ENCODE measurements at places on chromosomes 5 and 9. TPM values are rescaled to one million over a fixed set of nuclear protein-coding genes. Genes with fewer than 3 reads are reported as not detected.

Gene PTPA
- 123 TPM for total RNA-seq

GRCh38 chr5:34734326-34734725, 78.2 kb downstream of the RAI14 start:
- ATAC-seq = no peak

- ATAC-seq = no peak
Observed at GRCh38 chr5:1322955-1323802, 21.7 kb downstream of the CLPTM1L start.

DNA sequence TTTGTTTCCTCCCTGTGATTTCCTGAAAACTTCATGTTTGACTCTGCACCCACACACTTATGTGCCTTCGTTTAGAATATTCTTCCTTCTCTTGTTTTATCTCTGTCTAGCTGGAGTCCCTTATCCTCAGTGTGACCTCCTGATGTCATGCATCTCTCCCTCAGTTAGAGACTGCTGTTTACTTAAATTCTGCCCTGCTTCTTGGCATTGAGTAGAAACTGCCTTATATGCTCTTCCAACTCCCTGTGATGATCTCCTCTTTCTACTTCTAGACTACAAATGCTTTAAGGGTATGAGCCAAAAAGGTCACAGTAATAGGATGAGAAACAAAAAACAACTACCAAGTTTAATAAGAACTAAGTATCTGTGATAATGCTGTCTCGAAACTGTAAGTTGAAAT, 12.2 kb downstream of the FGF10 start:
- ATAC-seq = no peak

- ATAC-seq = no peak
Observed at GRCh38 chr5:30501065-30501464, 692.4 kb upstream of the CDH6 start.

- ATAC-seq = no peak
Observed at GRCh38 chr5:16916262-16916878, 19.7 kb downstream of the MYO10 start.

Gene SLC4A9
- total RNA-seq = not detected

DNA sequence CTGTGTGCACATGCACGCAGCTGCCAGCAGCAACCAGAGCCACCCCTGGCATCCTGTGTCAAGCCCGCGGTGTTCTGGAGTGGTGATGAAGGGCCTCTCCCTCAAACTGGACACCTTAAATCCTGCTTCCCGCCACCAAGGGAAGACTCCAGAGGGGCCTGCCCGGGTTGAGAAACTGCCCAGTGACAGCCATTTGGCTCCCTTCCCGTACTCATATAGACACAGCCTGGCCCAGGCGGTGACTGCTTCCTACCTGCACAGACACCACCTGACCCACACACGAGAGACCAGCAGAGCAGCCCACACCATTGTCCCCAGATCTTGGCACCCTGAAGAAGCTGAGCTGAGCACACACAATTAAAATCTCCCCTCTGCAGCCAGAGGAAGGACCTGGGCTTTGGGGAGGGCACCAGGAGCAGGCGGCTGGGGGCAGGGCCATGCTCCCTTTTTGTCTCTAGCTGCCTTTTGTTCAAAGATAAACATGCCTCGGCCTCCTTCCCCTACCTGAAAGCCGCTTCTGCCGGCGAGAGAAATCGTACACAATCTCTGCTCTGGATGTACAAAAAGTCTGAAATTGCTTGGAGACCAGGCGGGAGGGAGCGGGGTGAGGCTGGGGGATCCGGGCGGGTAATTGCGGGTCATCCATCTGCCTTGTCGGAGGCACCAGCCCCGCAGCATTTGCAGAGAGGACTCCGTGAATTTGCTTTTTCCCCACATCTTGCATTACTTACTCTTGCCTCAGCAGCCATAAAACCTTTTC, 78.4 kb downstream of the TSPAN17 start:
- no peak for ATAC-seq

GRCh38 chr5:159402311-159402710, 72.0 kb upstream of the IL12B start:
- no peak for ATAC-seq

- ATAC-seq = no peak
Observed at GRCh38 chr5:169901896-169902295, 78.4 kb downstream of the INSYN2B start.

- no peak for ATAC-seq
Observed at GRCh38 chr5:14263113-14263512, 120.0 kb downstream of the TRIO start.

GRCh38 chr5:153086486-153086885, 404.0 kb upstream of the GRIA1 start:
- peak; percentile 45 for ATAC-seq

Gene DTWD2
- 3.1 TPM for total RNA-seq

DNA sequence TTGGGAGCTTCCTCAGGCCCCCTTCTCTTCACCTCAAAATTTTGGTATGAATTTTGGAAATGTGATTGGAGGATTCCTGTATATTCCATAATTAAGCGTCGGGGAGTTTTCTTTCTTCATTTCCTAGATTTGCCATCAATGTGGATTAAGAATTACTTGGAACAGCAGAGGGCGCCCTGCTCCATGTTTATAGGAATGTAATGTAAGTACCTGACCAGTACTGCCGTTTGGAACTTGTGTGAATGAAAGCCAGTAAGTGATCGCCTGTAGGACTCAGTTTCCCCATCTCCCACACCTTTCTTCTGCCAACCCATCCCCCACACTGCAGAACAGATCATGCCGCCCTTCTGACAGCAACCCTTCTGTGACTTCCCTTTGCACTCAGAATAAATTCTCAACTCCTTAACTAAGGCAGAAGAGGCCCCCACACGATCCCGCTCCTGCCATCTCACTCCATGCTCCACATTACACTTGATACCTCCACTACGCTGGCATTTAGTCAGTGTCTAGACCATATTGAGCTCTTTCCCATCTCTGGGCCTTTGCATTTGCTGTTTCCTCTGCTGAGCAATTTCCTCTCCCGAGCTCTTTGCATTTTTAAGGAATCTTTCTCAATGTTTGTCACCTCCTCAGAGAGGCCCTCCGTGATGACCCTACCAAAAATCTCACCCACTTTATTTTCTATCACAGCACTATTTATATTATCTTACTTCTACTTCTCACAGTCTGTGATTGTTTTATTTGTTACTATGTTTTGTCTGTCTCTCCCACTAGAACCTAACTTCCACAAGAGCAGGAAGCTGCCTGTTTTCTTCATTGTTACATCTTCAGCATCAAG, 79.5 kb upstream of the HTR4 start:
- peak; percentile 68 for ATAC-seq

DNA sequence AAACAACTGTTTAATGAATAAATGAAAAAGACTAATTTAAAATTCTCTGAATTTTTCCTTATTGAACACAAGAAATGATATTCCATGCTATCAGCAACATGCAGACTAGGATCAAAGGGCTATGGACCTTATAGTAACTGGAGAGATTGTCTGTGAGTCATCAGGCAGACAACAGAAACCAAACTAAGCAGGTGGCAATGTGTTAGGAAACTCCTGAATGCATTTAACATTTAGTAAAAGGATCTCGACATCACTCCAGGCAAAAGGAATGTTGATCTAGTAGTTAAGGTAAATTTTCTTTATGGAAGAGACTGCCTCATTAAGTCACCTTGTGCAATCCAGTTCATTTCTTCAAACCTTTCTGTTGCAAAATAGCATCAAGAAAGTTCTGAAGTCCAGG, 58.4 kb downstream of the ARL15 start:
- ATAC-seq = no peak

DNA sequence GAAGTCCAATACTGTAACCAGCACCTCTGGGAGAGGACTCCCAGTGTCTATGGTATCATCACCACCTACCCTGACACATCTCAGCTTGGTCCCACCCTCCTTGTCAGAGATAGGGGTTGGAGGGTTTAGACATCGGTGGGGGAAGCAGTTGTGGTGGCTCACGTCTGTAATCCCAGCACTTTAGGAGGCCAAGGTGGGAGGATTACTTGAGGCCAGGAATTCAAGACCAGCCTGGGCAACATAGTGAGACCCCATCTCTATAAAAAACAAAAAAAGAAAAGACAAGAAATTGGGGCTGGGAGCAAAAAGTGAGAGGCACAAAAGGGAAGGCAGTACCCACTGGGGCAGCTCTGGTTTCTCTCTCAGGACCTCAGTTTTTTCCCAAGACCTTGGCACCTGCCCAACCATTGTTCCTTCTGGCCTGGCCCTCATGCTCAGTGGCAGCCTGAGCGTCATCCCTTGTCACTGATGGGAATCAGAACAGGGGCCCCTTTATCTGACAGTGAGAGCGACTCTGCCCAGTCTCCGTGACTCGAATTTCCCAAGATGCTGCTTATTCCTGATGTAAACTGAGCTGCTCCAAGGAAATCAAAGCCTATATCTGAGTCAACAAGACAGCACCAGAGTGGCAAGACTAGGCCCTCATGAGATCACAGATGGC, 80.5 kb upstream of the HSPA9 start:
- no peak for ATAC-seq

- ATAC-seq = no peak
Observed at GRCh38 chr9:120138955-120139354, 441.0 kb downstream of the CDK5RAP2 start.

DNA sequence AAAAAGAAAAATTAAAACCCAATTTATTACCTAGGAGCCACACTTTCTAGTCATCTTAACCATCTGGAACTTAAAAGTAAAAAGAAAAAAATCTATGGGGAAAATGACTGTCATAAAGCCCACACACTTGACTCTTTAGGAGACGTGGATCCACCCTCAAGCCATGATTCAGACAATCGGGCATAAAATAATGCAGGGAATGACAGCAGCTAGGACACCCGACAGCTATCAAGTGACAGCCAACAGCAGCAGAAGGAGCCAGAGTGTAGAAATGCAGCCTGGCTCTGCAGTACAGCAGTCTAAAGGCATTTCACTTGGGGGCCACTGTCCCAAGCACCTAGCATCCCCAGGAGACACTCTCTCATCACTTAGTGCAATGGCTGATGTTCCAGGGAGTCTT, 226.9 kb downstream of the CAAP1 start:
- no peak for ATAC-seq

DNA sequence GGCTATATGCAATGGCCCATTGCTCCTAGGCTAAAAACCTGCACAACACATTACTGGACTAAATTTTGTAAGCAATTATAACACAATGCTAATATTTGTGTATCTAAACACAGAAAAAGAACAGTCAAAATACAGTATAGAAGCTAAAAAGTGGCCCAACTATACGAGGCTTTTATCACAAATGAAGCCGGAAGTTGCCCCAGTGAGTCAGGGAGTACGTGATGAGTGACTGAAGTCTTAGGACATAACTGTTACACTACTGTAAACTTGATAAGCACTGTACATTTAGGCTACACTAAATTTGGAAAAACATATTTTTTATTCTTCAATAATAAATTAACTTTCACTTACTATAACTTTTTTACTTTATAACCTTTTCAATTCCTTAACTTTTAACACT, 105.2 kb upstream of the PRR16 start:
- ATAC-seq = no peak

Measured in motor neuron (in vitro differentiated cells).